Mesothelial cell of epicardium (in vitro differentiated cells): ENCODE measurements at places on chromosomes 4 and X. TPM values are rescaled to one million over a fixed set of nuclear protein-coding genes. Genes with fewer than 3 reads are reported as not detected.

DNA sequence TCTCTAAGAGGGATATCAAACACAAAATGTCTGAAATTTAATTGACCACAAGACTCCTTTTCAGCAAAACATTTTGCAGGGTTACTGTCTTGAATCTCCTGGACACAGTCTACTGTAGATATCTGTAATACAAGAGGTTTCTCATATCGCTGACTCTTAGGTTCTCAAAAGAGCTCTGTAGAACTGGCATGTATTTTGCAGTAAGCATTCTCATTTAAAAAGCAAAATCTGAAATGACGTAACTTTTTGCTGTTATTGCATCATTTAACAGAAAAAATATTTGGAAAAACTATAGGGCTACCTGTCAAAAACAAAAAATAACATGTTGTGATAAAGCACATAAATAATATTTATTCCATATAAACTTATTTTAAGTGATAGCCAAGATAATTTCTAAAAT is 114.2 kb downstream of the CDS1 start:
- DNase-seq, result no peak
- H3K27ac ChIP-seq, result no peak overlapping the region
- H3K4me1 ChIP-seq, result no peaks in the 10 kb centered on the region
- peaks cover 47% of the 10 kb centered on the region for H3K36me3 ChIP-seq
- H3K4me3 ChIP-seq, result no peak overlapping the region

IL3RA gene
- total RNA-seq, result 0.16 to 0.20 TPM in 2 of 3 replicates, not detected in the other

SLC9B1 gene
- total RNA-seq, result 3.2 to 4.7 TPM (median 4.5 TPM) in 3 replicates

LSM6 gene
- 37.0 to 42.0 TPM (median 41.6 TPM) in 3 replicates for total RNA-seq

TEX13B gene
- not detected in 3 replicates for total RNA-seq

GRCh38 chrX:10741003-10741402 is 120.6 kb upstream of the MID1 start:
- no peaks in the 10 kb centered on the region for H3K36me3 ChIP-seq
- H3K4me1 ChIP-seq, result peaks cover 37% of the 10 kb centered on the region
- DNase-seq, result no peak

DNA sequence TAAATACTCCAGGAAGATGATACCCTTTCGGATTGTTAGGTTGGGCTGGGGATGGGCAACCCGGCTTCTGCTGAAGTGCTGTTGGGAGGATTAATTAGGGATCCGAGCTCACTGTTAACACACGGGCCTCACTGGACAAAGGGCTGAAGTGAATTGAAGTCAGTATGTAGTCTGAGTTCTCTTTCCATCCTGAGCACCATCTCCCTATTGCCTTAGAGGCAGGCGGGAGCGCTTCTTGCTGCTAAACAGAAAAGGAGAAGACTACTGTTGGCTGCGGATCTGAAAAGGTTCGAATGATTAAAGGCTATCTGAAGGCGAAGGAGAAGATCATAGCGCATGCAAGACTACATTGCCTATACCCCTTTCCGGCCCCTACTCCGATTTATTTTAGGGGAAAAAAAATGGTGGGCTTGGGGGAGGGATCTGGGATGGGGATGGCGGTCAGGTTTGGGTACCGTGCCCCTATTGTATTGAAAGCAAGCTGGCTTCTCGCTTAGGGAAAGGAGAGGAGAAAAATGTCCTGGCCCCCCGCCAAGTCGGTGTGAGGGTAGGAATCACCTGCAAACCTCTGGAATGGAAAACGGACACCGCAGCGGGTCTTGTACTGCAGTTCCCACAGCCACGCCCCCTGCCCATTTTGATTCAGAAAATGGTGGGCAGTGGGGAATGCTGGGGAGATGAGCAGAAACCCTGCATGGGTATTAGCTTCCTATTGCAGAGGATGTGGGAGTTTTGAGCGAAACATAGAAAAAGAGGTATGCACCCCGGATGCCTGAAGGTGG is 22.3 kb downstream of the MORF4L2 start:
- no peak overlapping the region for H3K4me3 ChIP-seq
- H3K36me3 ChIP-seq, result no peaks in the 10 kb centered on the region
- no peak overlapping the region for H3K27ac ChIP-seq

GRCh38 chrX:11352296-11352741 is 59.1 kb downstream of the AMELX start:
- H3K27ac ChIP-seq, result no peak overlapping the region
- H3K27me3 ChIP-seq, result no peaks in the 10 kb centered on the region
- peaks cover 9% of the 10 kb centered on the region for H3K4me1 ChIP-seq
- no peak overlapping the region for H3K4me3 ChIP-seq
- no peak for DNase-seq

DNA sequence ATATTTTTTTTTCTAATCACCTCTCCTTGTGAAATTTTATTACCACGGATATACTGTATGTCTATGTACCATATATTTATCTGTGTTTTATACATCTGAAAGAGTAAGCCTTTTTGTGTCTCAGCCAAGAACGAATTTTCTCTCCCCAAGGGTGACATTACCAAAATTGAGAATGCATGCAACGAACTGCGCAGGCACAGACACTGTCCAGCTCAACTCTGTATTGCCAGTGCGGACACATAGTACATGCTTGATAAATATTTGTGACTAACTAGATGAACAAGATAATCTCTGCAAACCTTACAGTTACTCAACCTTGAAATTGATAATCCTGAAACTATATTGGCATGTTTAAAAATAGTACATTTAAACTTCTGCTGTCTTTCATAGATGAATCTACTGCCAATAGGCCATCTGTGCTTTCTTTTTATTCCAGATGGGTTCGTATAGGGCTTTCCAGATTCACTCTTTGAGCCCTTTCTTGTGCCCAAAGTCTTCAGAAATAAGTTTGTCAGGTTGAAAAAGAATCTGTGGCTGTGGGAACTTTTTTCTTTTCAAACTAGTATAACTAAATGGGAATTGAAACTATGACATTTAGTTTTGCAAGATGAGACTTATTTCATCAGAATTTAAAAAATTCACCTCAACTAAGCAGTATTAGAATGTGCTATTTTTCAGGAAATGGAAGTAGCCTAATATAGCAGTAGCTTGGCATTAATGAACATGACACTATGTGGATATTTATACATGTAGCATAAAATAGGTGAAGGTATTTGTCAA is 38.9 kb downstream of the DTHD1 start:
- H3K27me3 ChIP-seq, result no peaks in the 10 kb centered on the region
- DNase-seq, result no peak
- H3K27ac ChIP-seq, result no peak overlapping the region
- H3K36me3 ChIP-seq, result no peaks in the 10 kb centered on the region

- no peak within 1 kb of the TSS for H3K4me3 ChIP-seq
- peaks cover 8% of the 10 kb centered on the region for H3K4me1 ChIP-seq
- DNase-seq, result no peak
- H3K36me3 ChIP-seq, result no peaks in the 10 kb centered on the region
- H3K27me3 ChIP-seq, result no peaks in the 10 kb centered on the region
- H3K27ac ChIP-seq, result peak within 1 kb of the TSS; percentile 26
These were observed at the start of gene PHEX for GRCh38 chrX:22032084-22032483. Gene PHEX (plus strand): TSS chrX:22032325. CDS start chrX:22033006, 681 bp downstream.

- no peak overlapping the region for H3K27ac ChIP-seq
- H3K4me1 ChIP-seq, result no peaks in the 10 kb centered on the region
- no peak overlapping the region for H3K4me3 ChIP-seq
- H3K27me3 ChIP-seq, result peaks cover 20% of the 10 kb centered on the region
These were observed 232.2 kb upstream of the IGFBP7 start for GRCh38 chr4:57342411-57342810.

CLGN gene
- 1.6 to 1.8 TPM (median 1.6 TPM) in 3 replicates for total RNA-seq

- H3K4me1 ChIP-seq, result peaks cover 5% of the 10 kb centered on the region
- DNase-seq, result no peak
- no peaks in the 10 kb centered on the region for H3K36me3 ChIP-seq
- no peaks in the 10 kb centered on the region for H3K27me3 ChIP-seq
- no peak overlapping the region for H3K4me3 ChIP-seq
- no peak overlapping the region for H3K27ac ChIP-seq
These were observed 2358.0 kb downstream of the ARAP2 start for GRCh38 chr4:33886356-33886755.

GRCh38 chr4:184061582-184061981 is 156.1 kb downstream of the ENPP6 start:
- DNase-seq, result no peak
- H3K27me3 ChIP-seq, result no peaks in the 10 kb centered on the region
- peaks cover 12% of the 10 kb centered on the region for H3K4me1 ChIP-seq

TMSB15C gene
- 13.7 to 18.8 TPM (median 16.9 TPM) in 3 replicates for total RNA-seq

PALLD gene
- total RNA-seq, result 150 to 158 TPM (median 153 TPM) in 3 replicates

- no peak overlapping the region for H3K27ac ChIP-seq
- no peaks in the 10 kb centered on the region for H3K27me3 ChIP-seq
- H3K4me3 ChIP-seq, result no peak overlapping the region
- H3K36me3 ChIP-seq, result no peaks in the 10 kb centered on the region
- no peak for DNase-seq
These were observed 67.2 kb upstream of the BRWD3 start for GRCh38 chrX:80876877-80877276.

DNA sequence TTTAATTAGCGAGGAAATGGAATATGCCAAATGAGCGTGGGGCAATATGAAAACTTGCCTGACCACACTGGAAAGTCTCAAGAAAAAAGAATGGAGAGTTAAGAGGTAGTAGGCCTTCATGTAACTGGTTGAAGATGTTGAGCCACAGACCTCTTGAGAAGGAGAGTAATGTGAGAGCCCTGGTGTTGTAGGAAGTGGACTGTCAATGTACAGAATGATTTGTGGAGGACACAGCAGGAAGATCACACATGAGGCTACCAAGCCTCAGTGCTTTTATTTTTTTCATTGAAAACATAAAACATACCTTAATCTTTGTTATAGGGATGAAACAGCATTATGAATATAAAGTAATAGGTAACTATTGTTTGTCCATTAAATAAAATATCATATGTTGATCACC is 331.6 kb downstream of the UNC5C start:
- DNase-seq, result no peak
- peaks cover 35% of the 10 kb centered on the region for H3K36me3 ChIP-seq
- H3K4me3 ChIP-seq, result no peak overlapping the region
- no peaks in the 10 kb centered on the region for H3K27me3 ChIP-seq
- H3K27ac ChIP-seq, result no peak overlapping the region

SOX3 gene
- not detected in 3 replicates for total RNA-seq

CCSER1 gene
- total RNA-seq, result 5.3 to 7.2 TPM (median 6.3 TPM) in 3 replicates

GRCh38 chr4:47686294-47686872 is 151.5 kb downstream of the CORIN start:
- no peaks in the 10 kb centered on the region for H3K4me1 ChIP-seq
- no peaks in the 10 kb centered on the region for H3K36me3 ChIP-seq
- no peak overlapping the region for H3K4me3 ChIP-seq
- peaks cover 1% of the 10 kb centered on the region for H3K27me3 ChIP-seq

GRID2 gene
- 3.1 to 3.6 TPM (median 3.2 TPM) in 3 replicates for total RNA-seq

AR gene
- total RNA-seq, result 7.1 to 7.7 TPM (median 7.2 TPM) in 3 replicates

SSX1 gene
- total RNA-seq, result not detected in 3 replicates

DGAT2L6 gene
- not detected in 3 replicates for total RNA-seq

ZNF718 gene
- 10.1 to 11.1 TPM (median 10.8 TPM) in 3 replicates for total RNA-seq

DNA sequence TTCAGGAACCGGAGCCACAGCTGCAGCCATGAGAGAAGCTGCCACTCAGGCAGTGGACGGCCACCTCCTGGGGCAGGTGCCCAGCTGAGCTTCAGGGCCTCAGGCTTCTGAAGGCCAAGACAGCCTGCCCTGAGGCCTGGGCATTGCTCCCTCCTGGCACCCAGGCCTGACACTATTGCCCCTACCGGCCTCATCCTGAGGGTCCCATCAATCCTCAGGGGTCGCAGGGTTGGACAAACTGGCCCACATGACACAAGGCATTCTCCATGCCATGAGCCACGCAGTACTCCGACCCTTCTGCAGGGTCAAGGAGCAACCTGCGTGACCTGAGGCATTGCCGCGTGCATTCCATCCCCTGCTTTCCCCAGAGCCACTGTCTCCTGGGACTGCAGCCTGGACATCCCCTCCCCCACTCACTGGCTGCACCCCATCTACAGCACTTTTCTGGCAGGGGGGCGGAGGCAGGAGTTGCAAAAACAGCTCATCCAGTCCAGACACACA is 3.0 kb upstream of the ZFP92 start:
- H3K4me1 ChIP-seq, result peaks cover 14% of the 10 kb centered on the region
- H3K36me3 ChIP-seq, result no peaks in the 10 kb centered on the region
- no peak overlapping the region for H3K4me3 ChIP-seq

DNA sequence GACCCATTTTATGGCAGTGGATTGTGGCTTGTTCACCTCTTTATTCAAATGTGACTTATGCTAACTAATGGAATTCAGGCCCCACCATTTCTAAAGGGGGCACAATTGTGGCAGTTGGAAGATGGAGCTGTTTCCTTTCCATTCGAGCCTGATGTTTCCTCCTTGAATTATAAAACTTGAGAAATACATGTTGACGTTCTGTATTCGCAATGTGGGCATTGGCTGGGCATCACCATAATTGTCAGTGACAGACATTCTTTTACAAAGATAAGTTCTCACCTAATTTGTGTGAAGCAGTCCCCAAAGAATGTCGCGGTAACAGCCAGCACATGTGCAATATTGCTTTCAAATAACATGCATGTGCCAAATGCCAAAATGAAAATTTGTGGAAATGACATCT is 1070.2 kb upstream of the TENM3 start:
- DNase-seq, result no peak
- no peaks in the 10 kb centered on the region for H3K36me3 ChIP-seq
- H3K4me1 ChIP-seq, result peaks cover 5% of the 10 kb centered on the region
- H3K27ac ChIP-seq, result no peak overlapping the region
- H3K4me3 ChIP-seq, result no peak overlapping the region
- H3K27me3 ChIP-seq, result no peaks in the 10 kb centered on the region

ADH6 gene
- total RNA-seq, result not detected in 3 replicates

DNA sequence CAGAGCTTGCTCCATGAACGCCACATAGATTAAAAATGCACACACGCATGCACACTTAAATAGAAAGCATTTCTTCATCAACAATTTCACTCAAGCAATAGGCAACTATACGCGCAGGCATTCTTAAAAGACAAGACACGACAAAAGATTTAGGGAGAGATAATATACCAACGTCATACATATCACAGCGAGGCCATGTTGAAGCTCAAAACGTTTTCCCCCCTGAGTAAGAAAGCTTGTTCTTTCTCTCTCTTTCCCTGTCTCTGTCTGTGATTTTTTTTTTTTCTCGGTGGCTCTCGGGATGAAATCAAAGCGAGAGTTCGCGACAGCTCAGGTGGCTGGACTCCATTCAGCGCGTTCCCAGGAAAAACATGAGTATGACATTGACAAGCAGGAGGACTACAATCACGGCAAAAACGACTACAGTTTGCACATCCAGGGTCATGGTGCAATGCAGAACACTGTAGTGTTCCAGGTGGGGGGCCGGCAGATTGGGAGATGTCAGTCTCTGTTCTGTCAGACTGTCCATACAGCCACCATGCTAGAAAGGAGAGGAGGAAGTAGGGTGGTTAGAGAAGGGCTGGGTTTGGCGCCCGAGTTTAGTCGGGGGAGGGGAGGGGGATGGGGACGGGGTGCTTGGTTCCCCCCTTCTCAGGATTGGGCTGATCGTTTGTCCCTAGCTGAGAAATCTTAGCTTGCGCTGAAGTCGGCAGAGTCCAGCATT is 30.7 kb downstream of the ARHGEF9 start:
- no peaks in the 10 kb centered on the region for H3K27me3 ChIP-seq
- H3K36me3 ChIP-seq, result no peaks in the 10 kb centered on the region
- peaks cover 31% of the 10 kb centered on the region for H3K4me1 ChIP-seq
- H3K4me3 ChIP-seq, result peak overlapping the region; percentile 92
- DNase-seq, result no peak

DNA sequence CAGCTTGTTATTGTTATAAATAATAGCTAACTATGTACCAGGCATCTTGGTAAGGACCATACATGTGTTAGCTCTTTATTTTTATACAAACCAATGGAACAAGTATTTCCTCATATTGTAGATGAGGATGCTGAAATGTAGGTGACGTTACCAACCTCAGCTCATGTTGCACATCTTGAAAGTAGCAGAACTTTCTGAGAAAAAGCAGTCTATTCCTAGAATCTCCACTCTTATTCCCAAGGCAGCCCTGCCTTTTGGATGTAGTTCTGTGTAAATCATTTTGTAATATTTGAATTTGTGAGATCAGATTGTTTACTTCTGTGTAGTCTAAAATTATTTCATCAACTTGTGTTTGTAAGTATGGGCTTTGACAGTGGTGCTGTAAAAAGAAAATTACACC is 5.3 kb downstream of the FHDC1 start:
- H3K36me3 ChIP-seq, result no peaks in the 10 kb centered on the region
- DNase-seq, result no peak
- peaks cover 33% of the 10 kb centered on the region for H3K27me3 ChIP-seq
- no peak overlapping the region for H3K4me3 ChIP-seq
- peaks cover 24% of the 10 kb centered on the region for H3K4me1 ChIP-seq
- no peak overlapping the region for H3K27ac ChIP-seq
